ENCODE measurements at places on chromosomes 16 and 17.

DNA sequence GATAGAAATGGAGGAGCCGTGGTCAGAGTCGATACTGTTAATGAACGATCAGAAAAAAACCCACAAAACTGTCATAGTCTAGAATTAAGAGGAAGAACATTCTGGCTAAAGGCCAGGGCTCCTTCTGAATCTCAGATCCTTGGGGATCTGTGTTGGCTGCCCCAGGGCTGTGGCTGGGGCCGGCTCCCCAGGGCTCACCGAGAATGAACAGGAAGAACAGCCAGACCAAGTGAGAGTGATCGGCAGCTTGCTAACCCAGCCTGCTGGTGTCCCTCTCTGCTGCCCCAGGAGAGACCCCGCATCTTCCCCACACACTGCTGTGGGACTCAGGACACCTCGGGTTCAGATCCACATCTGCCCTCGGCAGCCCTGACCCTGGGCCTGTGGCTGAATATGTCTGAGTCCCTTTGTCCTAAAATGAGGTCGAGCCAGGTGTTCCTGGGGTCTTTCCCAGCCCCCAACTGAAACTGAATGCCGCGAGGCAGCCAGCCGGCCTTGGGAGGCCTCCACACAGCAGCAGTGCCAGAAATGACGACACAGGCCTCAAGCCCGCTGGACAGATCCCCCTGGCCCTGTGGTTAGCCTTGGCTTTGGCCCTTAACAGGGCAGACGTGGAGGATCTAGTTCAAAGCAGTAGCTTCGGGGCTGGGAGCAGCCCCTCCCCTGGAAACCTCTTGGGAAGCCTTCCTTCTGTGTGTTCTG lies 23.9 kb upstream of the CLEC18A start:
- peaks cover 5% of the 10 kb centered on the region for H3K36me3 ChIP-seq
- DNase-seq: no peak
- no peaks in the 10 kb centered on the region for H3K27me3 ChIP-seq
- no peak overlapping the region for H3K4me3 ChIP-seq
- H3K4me1 ChIP-seq: no peaks in the 10 kb centered on the region
- H3K27ac ChIP-seq: no peak overlapping the region

DNA sequence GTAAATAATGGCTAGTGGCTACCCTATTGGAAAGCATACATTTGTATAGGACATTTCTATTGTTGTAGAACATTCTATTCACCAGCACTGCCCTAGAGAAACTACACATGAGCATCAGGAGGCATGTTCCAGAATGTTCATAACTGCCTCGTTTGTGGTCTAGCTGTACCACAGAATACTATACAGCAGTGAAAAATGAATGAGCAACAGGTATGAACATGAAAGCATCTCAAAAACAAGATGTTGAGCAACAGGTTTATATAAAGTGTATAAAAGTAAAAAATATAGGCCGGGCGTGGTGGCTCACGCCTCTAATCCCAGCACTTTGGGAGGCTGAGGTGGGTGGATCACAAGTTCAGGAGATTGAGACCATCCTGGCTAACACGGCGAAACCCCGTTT lies 91.7 kb downstream of the BMERB1 start:
- no peak overlapping the region for H3K4me3 ChIP-seq
- no peak for DNase-seq
- no peak overlapping the region for H3K27ac ChIP-seq
- H3K4me1 ChIP-seq: peaks cover 4% of the 10 kb centered on the region
- no peaks in the 10 kb centered on the region for H3K27me3 ChIP-seq

DNA sequence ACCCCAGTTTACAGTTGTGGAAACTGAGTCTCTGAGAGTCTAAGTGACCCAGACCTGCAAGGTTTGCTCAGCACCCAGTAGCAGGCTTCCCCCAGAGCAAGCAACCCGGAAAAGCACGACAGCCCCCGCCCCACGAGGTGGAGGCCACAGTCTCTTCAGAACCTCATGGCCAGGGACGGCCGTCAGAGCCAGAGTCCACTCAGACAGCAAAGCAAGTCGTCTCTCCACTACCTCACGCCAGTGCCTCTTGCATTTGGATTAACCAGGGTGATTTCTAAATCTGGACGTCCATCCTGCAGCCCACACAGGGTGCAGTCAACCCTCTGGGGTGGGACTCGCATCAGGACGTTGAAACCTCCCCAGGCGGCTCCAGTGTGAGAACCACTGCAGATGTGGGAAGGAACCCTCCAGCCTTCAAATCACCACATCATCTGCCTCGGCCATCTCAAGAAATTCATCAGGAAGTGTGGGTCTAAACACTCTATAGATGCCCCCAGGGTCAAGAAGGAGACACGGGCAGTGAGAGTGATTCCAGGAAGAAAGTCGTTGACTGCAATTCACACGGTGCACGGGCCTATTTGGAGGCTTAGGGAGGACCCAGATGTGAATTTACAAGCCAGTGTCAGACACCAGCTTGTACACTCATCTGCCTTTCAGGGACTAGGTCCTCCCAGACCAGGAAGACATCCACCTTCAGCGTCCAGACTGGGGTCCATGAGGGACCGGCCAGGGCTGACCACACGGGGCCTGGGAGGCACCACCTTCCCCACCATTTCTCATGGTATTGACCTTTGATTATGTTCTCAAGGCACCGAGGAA lies 20.2 kb upstream of the RBFOX3 start:
- peaks cover 16% of the 10 kb centered on the region for H3K27me3 ChIP-seq
- H3K36me3 ChIP-seq: no peaks in the 10 kb centered on the region
- no peak overlapping the region for H3K4me3 ChIP-seq
- H3K4me1 ChIP-seq: no peaks in the 10 kb centered on the region
- no peak for DNase-seq

DNA sequence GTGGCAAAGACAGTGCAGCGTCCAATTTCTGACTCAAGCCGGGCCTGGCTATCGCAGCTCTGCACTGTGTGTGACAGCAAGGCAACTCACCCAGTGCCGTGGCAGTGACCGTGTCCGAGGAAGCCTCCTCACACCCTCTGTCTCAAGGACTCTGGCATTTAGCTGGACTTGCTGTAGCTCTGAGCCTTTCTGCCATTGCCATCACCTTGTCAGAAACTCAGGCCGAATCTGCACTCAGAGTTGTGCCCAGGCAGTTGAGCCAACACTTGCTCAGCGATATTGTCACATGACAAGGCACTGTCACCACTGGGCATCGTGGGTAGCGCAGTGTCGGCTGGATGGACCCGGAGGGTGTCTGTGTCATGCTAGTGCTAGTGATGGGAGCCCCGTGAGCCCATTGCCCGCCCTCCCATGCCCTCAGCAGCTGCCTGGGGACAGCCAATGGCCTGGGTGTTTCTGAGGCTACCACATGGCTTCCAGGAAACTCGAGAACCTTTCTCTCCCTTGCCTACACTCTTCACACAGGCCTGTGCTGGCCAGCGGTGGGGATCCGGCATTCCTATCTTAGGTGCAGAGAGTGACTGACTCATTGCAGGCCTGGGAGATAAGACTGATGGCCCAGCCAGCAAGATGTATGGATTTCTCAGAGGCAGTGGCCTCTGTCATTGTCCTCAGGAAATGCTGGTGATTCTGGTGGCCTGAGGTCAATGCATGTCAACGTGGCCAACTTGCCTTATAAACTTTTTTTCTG lies 22.1 kb upstream of the STH start:
- H3K27me3 ChIP-seq: no peaks in the 10 kb centered on the region
- no peak overlapping the region for H3K27ac ChIP-seq
- no peak overlapping the region for H3K4me3 ChIP-seq
- no peak for DNase-seq
- no peaks in the 10 kb centered on the region for H3K4me1 ChIP-seq

GRCh38 chr17:69625474-69625873 lies 211.0 kb downstream of the MAP2K6 start:
- H3K36me3 ChIP-seq: no peaks in the 10 kb centered on the region
- H3K4me3 ChIP-seq: no peak overlapping the region
- no peak for DNase-seq
- H3K27ac ChIP-seq: no peak overlapping the region
- H3K27me3 ChIP-seq: peaks cover 10% of the 10 kb centered on the region

GRCh38 chr16:1407753-1408152 lies 6.8 kb downstream of the UNKL start:
- no peaks in the 10 kb centered on the region for H3K27me3 ChIP-seq
- H3K27ac ChIP-seq: no peak overlapping the region
- no peak for DNase-seq
- H3K36me3 ChIP-seq: no peaks in the 10 kb centered on the region
- H3K4me1 ChIP-seq: peaks cover 18% of the 10 kb centered on the region

GRCh38 chr17:35214631-35215273 lies 20.6 kb upstream of the SLC35G3 start:
- H3K4me3 ChIP-seq: peak overlapping the region; percentile 49
- peaks cover 85% of the 10 kb centered on the region for H3K4me1 ChIP-seq
- DNase-seq: peak; percentile 54
- H3K36me3 ChIP-seq: no peaks in the 10 kb centered on the region
- H3K27ac ChIP-seq: peak overlapping the region; percentile 80

DNA sequence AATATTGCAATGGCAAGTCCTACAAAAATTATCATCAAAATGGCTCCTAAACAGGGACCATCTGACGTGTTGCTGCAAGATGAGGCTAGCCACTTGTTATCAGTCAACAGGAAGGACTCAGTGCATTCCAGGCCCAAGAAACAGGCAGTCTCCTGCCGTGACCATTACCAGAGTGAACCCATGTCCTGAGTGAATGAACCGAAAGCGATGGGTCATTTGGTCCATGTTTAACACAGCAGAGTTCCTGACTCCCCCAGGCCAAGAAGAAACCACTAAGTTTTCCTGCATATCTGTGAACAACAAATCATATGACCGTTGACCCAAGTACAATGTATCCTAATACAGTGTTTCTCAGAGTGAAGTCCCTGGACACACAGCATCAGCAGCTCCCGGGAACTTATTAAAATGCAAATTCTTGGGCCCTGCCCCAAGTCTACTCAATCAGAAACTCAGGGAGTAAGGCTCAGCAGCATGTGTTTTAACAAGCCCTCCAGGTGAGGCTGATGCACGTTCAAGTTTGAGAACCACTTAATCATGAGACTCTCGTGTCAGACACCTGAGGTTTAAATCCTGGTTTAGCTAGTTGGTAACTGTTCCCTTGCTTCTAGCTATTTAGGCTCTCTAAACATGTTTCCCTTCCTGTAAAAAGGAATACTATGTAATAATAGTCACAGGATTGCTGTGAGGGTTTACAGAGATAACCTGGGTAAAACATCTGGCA lies 429.4 kb upstream of the MAF start:
- no peak overlapping the region for H3K4me3 ChIP-seq
- H3K36me3 ChIP-seq: no peaks in the 10 kb centered on the region
- DNase-seq: no peak

All from activated CD4-positive, alpha-beta T cell treated with anti-CD3 and anti-CD28 coated beads for 36 hours (primary cell).